Left forelimb (tissue), 1 donor: ENCODE measurements at places on chromosomes 7 and 10.

DNA sequence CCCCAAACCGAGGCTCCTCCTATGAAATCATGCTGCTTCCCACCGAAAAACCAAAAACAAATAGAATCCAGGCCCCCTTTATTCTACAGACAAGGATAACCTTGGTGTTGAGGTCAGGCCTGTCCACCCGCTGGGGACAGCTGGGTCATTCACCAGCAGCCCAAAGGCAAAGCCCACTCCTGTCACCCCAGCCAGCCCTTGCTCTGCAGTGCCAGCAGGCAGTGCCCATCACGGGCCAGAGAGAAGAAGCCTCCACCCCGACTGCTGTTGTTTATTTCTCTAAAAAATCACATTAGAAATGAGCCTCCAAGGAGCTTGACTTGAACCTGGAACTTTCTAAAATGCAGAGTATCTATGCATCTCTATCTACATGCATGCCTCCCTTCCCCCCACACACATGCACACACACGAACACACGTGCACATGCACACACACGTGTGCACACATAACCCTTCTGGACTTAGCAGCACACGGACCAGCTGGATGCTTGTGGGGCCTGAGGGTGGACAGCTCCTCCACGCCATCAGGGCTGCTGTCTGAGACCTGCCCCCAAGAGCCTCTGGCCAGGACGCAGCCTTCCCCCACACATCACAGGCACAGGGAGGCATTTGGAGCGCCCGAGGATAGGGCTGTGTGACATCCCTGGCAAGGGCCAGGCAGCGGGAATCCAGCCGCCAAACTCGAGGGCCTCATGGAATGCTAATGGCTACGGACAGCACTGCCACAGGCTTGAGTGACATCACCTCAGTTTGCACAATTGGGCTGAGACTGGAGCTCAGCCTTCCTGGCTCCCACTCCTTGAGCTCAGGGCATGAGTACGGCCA lies 22.8 kb downstream of the PRKAG2 start:
- no peak for DNase-seq

- DNase-seq = no peak
These were observed 545 bp downstream of the GIGYF1 start for GRCh38 chr7:100693312-100694097.

DNA sequence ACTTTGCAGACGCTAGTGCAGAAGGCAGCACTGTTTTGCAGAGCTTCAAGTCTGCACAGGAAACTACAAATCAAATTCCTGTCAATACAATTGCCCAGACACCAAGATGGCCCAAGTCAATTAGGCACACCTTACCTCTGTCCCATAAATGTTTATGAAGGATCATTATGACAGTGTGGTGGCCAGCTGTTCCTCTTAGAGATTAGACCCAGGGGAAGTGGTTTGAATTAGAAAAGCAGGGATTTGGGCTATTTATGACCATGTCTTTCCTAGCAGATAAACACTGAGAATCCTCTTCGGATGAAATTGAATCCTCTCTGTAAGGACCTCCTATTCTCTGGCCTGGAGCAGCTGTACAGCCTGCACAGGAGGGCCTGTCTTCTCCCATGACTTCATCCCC lies 9.9 kb upstream of the NEUROG3 start:
- DNase-seq = no peak

- no peak for DNase-seq
These were observed 70.0 kb upstream of the SMIM30 start for GRCh38 chr7:113188396-113188795.

- no peak for DNase-seq
These were observed 14.5 kb downstream of the LIMK1 start for GRCh38 chr7:74097937-74098614.

DNA sequence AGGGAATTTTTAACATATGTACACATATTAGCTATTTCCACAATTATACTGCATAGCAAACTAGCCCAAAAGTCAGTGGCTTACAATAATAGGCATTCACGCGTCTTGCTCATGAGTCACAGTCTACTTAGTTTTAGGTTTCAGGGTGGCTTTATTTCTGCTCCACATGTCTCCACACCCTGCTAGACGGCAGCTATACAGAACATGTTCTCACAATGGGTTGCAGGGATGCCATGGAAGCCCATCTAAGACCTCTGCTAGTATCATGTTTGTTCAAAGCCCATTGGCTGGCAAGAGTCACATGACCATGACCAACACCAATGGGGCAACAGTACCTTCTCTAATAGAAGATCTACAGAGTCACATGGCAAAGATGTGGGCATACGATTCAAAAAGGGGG lies 96.3 kb upstream of the NEBL start:
- DNase-seq = no peak

DNA sequence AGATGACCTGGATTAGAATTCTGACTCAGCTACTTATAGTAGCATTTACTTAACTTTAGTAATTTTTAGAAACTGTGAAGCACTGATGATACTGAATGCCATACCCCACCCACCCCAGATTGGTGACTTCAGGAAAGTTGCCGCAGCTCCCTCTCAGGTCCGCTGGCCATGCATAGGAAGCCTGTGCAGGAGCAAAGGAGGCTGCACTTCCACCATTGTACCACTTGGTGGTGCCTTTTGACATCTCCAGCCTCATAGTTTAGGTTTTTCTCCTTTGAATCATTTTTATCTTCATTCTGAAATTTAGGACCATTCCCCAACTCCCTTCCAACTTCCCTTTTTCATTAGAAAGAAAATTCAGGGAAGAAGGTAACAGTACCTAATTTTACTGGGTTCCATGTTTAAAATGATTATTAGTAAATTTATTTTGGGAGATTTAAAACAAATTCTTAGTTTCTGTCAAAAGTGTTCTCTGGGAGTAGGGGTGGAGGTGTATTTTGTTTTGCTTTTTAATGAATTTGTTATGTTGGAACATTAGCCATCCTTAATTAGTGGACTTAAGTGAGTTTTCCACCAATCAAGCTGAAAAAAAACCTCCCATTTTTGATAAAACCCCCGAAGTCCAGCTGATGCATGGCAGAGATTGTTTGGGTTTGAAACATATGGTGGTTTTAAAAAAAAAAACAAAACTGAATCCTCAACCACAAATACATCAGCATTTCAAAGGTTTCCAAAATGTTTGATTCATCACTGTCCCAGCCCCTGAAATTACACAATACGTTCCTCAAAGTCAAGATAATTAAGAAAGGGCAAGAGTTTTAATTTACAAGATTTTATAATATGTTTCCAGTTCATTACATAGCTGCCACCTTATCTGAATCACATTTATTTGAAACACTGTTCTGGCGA lies 109.6 kb downstream of the WNT2 start:
- DNase-seq = no peak

- no peak for DNase-seq
These were observed 166.4 kb downstream of the MAD1L1 start for GRCh38 chr7:2066251-2066919.

GRCh38 chr10:120483651-120484301 lies 26.7 kb downstream of the PLPP4 start:
- DNase-seq = no peak

DNA sequence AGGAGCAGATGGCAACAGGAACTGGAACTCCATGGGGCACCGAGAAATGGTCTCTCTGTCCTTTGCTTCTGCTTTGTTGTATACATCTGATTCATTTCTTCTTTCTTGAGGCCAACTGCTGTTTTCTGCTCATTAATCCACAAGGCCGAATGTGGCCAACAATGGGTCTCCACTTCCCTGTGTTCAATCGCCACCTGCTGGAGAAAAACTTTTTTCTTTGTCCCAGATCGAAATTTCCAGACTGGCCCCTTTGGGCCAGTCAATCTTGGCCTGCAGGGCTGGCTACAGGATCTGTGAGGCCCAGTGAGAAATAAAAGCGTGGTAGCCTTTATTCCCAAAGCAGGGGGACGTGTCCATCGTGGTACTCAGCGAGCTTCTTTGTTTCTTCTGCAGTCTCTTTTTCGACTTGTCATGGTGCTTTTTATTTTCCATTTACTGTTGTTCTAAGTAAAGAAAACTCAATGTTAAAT lies 58.8 kb downstream of the PARP12 start:
- no peak for DNase-seq

- DNase-seq = no peak
These were observed 10.7 kb upstream of the IDI2 start for GRCh38 chr10:1036341-1036791.
